Stromal cell of bone marrow (primary cell): ENCODE measurements at places on chromosomes 1 and 21.

GRCh38 chr1:245241526-245242130, 86.8 kb downstream of the KIF26B start:
- no peak for DNase-seq

GRCh38 chr1:3774276-3774945, 1.9 kb downstream of the SMIM1 start:
- no peak for DNase-seq

GRCh38 chr21:18810136-18810535, 406.6 kb upstream of the TMPRSS15 start:
- no peak for DNase-seq

DNA sequence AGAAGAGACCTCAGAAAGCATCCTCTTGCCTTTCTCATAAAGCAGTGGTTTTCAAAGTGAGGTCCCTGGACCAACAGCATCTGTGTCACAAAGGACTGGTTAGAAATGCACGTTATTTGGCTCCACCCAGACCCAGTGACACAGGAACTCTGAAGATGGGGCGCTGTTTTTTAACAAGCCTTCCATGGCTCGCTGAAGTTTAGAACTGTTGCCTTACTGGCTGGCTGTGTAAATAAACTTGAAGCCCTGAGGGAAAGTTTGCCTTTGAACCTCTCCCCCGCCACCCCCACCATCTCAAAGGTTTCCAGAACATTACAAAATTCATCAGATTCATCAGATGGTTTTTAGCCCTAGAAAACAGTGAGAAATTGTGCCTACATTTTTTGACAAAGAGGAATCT, 21.8 kb upstream of the IKBKE start:
- no peak for DNase-seq

DNA sequence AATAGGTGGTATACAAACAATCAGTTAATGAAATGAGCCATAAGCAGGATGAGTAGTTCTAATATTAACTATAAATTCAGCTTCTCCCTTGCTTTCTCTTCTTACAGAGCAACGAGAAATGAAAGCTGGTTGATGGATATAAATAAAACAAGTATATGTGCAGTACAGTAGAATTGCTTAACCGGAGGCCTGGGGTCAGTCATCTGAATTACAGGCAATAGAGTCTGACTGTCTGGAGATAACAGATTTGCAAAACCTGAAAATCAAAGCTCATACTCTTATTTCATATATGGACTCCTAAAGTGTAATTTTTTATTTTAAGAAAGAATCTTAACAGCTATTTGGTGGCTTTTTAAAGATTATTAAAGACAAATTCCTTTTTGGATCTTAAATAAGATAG, 43.1 kb upstream of the SGIP1 start:
- no peak for DNase-seq

DNA sequence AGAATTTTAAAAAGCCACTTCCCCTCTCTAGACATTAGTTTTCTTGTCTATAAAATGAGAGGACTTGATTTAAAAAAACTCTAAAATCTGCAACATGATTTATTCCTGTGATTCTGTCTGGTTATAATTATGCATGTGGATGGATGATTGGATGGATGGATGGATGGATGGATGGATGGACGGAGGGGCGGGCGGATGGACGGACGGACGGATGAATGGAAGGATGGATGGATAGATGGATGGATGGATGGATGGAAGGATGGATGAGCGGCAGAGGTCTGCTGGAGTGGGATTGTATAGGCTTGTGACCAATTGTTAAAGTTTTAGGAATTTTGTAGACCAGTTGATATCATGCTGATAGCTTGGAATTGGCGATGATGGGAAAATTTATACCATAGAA, 135.2 kb upstream of the TIAM1 start:
- DNase-seq = no peak

DNA sequence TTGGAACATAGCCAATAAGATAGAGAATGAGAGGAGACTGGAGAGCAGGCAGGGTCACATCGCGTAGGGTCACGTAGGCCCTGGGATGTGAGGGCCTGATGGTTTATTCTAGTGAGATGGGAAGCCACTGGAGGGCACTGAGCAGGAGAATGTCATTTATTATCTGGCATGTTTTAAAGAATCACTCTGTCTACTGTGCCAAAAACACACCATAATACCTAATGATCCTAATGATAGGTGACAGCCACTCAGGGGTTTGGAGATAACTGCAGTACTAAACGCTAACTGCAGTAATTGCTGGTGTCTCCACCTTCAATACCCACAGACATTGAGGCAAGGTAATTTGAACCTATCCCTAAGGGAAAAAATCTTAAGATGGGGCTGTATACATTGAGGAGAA, 185.4 kb downstream of the TTLL7 start:
- DNase-seq = no peak

GRCh38 chr1:242873661-242874060, 349.2 kb upstream of the PLD5 start:
- no peak for DNase-seq

GRCh38 chr1:116273042-116273783, 99.8 kb upstream of the ATP1A1 start:
- no peak for DNase-seq

DNA sequence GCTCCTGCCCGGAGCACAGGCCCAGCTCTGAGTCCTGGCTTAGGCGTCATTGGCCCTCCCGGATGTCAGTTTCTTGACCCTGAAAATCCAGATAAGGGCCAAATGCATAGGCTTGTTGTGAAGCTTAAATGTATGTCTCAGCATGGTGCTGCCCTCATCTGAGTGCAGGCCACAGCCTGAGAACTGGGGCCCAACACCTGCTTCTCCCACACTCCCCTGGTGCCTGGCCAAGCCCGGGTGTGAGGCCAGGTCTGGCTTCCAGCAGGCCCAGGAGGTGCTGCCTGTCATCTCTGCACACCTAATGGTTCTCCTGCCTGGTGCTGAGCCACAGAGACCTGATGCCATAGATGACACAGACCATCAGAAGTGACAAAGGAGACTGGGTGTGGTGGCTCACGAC, 14.0 kb downstream of the MX2 start:
- no peak for DNase-seq

GRCh38 chr1:51283979-51284378, 46.4 kb downstream of the TTC39A start:
- no peak for DNase-seq

DNA sequence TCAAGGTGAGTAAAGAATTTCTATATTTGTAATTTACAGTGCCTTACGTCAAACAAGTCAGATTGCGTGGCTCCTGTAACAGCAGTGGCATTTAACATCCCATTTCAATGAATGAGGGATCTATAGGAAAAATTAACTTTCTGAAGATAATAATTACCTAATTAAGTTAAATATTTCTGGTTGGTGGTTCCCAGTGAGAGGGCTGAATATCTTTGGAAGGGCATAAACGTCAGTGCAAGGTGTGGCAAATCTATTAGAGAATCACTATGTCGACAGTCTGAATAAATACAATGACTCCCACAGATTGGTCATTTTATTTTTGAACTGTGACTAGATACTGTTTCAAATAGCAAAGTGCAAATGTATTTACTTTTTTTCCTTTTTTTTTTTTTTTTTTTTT, 80.0 kb downstream of the S1PR1 start:
- DNase-seq = no peak

GRCh38 chr1:80445033-80445432, 1355.7 kb upstream of the ADGRL2 start:
- no peak for DNase-seq

DNA sequence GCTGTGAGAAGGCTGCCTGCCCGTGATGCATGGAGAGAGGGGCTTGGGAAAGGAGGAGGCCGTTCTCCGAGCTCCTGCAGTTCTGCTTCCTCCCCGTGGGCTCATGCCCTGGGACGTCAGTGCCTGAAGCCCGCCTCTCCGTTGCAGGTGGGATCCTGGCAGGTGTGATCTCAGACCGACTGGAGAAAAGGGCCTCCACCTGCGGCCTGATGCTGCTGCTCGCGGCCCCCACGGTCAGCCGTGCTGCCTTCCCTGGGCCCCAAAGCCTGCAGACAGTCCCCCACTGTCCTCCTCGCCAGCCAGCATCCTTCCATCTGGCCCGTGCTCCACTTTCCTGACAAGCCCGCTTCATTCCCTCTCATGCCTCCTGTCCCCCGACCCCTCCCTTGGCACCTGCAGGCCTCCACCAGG, 50.9 kb downstream of the SLC37A1 start:
- DNase-seq = no peak

DNA sequence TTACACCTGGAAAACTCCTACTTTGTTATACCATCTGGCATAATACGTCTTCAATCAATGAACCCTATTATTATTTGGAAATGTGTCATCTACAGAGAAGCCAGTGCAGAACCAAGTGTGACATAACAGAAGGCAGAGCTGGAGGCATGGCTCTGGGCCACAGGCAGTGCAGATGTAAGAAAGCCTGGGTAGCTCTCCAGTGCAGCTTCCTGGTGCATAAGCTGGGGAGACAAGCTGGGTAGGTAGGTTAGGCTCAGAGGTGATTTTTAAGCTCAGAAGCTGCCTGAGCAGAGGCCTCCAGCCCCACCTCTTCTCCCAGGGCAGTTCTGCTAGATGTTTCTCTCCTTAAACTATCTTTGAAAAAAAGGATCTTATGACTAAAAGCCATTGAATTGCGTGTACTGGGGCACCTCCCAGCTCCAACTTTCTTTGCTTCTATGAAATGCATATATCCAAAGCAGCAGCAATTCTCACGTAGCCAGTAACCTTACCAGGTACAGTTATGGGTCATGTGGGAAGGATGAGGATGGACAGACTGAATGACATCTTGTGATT, 30.7 kb downstream of the AKNAD1 start:
- no peak for DNase-seq

- DNase-seq = no peak
Observed at GRCh38 chr1:234125283-234125682, 220.8 kb downstream of the SLC35F3 start.
